ENCODE measurements at places on chromosomes 4 and X.

DNA sequence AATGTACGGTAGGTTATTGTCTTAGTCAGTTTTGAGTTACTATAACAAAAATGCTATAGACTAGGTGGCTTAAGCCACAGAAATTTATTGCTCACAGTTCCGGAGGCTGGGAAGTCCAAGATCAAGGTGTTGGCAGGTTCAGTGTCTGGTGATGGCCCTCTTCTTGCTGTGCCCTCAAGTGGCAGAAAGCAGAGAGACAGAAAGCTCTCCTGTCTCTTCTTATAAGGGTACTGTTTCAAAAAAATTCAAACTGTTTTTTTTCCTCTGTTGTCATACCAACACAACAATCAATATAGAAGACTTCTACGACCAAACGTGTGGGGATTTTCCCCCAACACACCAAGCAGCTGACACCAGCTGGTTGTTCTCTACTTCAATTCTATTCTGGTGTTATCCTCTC is 53.4 kb downstream of the ADGRG4 start:
- DNase-seq = no peak

- DNase-seq = peak; percentile 48
These were observed 128.4 kb upstream of the TBC1D9 start for GRCh38 chr4:140884431-140885058.

DNA sequence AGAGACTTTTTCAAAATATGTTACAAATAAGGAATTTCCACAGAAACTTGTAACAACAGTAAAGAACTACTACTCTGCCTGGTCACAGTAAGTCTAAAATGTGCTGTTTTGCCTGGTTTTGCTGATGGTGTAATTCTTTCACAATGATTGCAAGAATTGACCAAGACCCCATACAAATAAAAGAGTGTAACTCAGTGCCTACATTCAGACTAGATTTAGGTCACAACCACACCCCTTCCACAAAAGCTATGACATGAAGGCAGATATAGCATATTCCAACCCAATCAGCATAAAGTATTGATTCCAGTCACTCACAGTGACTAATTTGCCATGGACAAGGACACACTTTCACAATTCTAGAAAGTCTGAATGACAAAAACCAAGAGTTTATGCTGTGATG is 53.7 kb upstream of the TMPRSS11F start:
- DNase-seq = no peak

GRCh38 chrX:100643956-100644860 is at the start of gene SRPX2:
Gene SRPX2 (plus strand): TSS chrX:100644199. CDS start chrX:100646323, 2,124 bp downstream.
- peak; percentile 74 for DNase-seq

GRCh38 chr4:179803857-179804256 is 2361.6 kb upstream of the AGA start:
- no peak for DNase-seq

GRCh38 chrX:76850851-76851250 is 423.3 kb downstream of the MAGEE1 start:
- DNase-seq = no peak

- no peak for DNase-seq
These were observed 34.0 kb upstream of the RASGEF1B start for GRCh38 chr4:81505726-81506125.

DNA sequence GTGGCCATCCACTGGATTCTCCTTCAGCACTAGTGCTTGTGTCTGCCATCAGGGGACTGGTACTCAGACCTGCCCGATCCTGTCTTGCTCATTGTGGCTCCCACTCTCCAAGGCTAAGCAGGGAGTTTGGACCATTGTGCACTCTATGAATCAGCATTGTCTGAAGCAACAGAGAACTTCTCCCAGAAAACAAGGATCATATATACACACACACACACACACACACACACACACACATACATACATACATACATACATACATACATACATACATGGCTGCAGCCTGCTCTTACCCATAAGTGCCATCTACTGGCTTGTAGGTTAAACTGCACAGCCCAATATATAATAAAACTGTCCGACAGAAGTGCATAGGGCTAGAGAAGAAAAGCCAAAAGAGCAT is 345.3 kb upstream of the LCORL start:
- no peak for DNase-seq

DNA sequence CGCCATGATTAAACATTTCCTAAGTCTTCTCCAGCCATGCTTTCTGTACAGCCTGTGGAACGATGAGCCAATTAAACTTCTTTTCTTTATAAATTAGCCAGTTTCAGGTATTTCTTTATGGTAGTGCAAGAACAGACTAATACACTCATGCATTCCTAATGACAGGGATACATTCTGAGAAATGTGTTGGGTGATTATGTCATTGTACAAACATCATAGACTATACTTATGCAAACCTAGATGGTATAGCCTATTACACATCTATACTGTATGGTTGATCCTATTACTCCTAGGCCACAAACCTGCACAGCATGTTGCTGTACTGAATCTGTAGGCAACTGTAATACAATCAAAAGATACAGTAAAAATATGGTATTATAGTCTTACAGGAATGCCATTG is 83.1 kb downstream of the ATOH1 start:
- DNase-seq = no peak

DNA sequence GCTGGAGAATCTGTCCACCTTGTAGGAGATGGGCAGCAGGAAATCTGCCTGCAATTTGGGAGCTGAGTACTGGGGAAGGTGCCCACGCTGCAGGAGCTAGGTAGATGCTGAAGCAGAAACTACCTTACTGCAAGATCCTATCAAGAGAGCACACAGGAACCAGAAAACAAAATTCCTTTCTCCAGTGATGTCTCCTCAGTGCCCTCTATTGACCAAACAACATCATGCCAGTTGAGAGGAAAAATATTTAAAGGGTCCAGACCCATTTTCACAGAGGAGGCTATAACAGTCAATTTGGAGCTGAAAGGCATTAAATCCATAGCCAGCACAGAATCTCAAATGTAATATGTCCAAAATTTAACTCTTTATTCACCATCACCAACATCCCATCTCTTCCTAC is 406.8 kb downstream of the SLITRK2 start:
- DNase-seq = no peak

Measured in NCI-H460 (cell line).